Fibroblast of gingiva (primary cell): ENCODE measurements at places on chromosomes 16 and 17.

DNA sequence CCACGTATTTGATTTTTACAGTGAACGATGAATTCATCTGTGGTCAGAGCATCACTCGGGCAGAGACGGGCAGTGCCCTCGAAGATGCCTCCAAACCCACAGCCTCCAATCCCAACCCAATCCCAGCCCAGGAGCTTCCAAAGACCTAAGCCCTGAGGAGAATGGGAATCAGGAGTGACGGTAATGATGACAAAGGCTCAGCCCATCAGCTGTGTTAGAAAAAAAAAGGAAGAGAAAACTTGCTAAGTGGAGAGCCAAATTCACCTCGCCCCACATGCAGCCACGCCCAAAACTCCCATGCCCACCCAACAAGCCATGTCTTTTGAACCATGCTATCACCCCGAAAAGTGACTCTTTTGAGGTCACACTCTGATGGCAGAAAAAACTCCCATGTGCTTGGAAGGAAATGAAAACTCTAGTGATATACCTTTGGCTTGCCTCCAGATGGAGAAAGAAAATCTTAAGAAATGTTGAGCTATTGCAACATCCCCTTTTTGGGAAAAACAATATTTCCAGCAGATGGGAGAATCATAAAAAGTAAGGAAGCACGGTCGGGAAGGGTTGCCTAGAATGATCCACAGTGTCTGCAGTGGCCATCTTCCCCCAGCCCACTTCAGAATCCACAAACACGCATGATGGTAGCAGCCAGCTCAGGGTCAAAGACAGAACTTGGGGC is 37.7 kb downstream of the XYLT1 start:
- peak; percentile 39 for DNase-seq

GRCh38 chr16:89041571-89042481 is 51.8 kb upstream of the ACSF3 start:
- DNase-seq = no peak

DNA sequence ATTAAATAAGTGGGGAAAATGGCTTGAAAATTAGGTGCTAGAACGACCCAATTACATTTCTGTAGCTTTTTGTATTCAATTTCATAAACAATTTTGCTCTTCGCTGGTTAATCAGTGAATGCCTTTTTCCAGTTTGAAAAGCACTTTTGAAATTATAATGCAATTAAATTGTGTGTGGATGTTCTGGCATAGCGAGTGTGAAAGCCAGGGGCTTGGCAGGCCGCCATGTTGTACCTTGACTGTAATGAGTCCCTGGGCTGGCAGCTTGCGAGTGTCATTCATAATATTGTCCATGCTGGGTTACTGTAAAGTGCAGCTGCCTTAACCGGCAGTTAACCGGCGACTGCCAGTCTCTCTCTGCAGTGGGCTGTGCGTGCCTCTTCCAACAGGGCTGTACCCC is 177.8 kb downstream of the CCDC182 start:
- no peak for DNase-seq

GRCh38 chr17:52546990-52547389 is 388.5 kb upstream of the CA10 start:
- no peak for DNase-seq

DNA sequence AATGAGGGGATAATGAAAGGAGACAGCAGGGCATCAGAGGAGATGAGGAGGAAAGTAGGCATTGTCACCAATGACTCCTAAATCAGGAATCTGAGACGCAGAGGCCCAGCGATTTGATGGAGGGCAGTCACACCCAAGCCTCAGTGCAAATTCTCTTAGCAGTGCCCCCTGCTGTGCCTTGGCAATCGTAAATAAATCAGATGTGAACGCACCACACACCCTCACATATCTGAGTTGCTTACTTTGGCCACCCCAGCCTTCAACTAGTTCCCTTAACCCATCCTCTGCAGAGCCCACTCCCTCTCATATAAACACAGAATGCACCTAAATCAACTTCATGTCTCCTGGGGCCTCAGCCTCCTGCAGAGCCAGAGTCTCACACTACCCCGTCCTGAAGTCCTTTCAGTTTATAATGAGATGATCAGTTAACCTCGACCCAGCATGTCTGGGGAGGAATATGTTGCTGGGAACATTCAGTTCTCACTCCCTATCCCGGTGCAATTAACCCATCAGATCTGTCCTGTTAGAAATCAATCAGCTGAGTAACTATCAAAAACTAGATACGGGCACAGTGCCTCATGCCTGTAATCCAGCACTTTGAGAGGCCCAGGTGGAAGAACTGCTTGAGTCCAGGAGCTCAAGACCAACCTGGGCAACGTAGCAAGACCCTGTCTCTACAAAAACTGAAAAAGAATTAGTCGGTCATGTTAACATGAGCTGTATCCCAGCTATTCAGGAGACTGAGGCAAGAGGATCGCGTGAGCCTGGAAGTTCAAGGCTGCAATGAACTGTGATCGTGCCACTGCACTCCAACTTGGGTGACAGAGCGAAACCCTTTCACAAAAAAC is 78.4 kb downstream of the SLC39A11 start:
- no peak for DNase-seq

- no peak for DNase-seq
These were observed 15.8 kb downstream of the FA2H start for GRCh38 chr16:74758801-74759200.

DNA sequence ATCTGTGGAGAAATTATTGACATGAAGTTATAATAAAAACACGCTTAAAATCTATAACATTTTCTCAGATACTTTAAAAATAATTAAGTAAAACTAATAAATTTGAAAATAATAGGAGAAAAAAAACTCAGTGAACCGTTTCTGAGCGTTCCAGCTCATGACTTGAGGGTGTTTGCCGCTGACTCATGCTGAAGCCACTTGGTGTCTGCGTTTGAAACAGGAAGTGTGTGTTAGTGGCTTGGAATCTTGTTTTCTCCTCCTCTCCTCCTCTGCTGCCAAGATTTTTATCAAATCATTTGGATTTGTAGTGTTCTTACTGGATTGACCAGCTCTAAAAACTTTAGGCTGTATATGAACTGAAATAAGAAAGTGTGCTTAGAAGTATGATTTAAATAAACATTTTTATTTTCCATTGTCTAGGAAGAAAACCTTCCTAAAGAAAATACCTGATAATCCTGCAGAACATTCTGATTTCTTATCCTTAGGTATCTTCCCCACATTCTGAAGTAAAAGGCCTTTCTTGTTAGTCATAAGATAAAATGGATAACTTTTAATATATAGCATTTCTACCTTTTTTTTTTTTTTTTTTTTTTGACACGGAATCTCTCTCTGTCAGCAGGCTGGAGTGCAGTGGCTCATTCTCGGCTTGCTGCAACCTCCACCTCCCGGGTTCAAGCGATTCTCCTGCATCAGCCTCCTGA is 30.8 kb downstream of the USP10 start:
- peak; percentile 85 for DNase-seq

DNA sequence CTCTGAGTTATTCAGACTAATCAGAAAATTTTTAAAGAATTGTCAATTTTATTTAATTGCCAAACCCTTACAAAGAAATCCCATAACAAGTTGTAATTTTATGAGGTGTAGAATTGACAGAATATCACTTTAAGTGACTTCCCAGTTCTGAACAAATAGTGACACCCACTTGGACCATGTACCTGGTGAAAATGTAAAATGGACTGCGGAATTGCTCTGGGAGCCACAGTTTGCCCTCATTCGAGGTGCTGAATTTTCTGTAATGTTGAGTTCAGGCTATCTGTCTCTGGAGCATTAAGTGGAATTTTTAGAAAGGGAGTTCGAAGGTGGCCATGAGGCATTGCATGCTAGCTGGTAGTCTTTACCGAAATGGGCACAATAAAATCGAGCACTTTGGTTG is 5.1 kb downstream of the GNAO1 start:
- no peak for DNase-seq

DNA sequence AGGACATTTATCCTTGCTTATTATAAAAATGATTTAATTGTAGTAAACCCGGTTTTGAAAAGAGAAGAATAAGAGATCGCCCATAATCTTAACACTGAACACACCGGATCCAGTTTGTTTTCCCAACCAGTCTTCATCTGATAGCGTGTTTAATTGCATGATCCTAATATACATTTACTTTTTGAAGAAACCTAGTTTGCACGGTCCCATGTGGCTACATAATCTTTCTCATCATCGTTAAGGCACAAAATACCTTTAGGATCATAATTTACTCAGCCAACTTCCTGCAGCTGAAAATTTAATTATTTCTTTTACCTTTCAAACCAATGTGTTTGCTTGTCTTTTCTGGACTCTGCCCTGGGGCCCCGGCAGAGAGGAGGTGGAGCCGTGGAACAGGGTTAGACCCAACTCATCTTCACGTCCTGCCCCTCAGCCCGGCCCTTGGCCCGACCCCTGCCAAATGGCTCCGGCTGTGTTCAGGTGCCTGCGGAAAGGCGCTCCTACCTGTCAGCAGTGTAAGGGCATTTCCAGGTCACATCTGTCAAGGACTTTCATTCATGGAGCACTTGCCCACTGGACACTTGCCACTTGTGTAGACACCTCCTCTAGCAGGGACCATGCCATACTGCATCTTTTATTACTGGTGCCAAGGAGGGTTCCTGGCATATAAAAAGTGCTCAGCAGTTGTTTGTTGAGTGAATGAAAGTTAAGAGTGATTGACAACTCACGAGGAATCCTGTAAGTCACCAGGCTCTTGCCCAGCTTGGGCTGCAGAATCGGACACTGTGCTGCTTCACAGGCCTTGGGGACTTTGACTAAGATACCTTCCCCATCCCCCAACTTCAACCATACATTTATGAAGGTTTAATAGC is 28.6 kb downstream of the SMARCE1 start:
- no peak for DNase-seq

- DNase-seq = no peak
These were observed 34.9 kb upstream of the SSTR5 start for GRCh38 chr16:1037394-1038257.

- no peak for DNase-seq
These were observed 21.5 kb downstream of the RPH3AL start for GRCh38 chr17:330993-331701.

- no peak for DNase-seq
These were observed 18.5 kb upstream of the NCBP3 start for GRCh38 chr17:3864534-3864933.

DNA sequence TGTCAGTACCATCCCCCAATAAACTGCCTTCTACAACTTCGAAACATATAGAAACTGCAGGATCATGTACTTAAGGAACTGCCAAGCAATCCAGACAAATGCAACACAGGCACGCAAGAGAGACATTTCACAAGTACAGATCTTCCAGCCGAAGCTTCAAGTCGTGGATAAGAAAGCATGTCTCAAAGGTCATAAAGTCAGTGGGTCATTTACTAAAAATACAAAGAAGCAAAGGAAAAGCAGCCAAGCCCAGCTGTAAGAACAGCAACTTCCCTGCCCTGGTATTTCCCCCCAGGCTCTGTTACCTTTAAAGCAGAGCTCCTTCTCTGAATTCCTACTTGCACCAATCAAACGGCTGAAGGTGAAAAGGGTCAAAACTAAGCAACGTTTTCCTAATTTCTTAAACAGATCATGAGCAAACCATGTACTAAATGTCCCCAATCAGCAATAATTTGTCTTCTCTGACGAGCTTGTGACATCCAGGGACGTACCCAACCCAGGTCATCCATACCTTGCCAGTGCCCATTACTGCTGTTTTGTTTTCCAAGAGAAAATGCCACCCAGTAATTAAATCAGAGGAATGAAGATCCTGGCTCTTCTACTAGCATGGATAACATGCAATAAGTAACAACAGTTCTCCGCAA is 1.7 kb downstream of the AKTIP start:
- peak; percentile 47 for DNase-seq

DNA sequence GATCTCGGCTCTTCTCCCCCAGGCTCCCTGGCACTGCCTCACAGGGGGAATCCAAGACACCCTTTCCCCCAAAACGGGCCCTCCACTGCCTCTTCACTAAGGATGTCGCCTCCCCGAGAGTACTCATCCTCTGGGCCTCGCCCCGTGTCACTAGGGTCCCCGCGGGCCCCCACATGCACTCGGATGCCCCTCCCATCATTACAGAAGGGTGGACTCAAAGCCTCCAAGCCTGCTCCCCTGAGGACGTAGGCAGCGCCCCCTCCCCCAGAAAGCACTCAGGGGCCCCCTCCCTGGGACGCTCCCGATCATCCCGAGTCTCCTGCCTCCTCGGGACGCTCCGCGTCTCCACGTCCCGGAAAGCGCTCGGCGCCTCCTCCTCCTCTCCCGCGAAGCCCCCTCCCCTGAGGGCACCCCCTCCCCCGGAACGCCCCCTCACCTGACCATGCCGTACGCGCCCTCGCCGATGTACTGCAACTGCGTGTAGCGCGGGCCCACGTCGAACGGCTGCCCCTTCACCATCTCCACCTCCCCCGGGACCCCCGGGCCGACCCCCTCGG is 338 bp downstream of the MAPK3 start:
- no peak for DNase-seq

DNA sequence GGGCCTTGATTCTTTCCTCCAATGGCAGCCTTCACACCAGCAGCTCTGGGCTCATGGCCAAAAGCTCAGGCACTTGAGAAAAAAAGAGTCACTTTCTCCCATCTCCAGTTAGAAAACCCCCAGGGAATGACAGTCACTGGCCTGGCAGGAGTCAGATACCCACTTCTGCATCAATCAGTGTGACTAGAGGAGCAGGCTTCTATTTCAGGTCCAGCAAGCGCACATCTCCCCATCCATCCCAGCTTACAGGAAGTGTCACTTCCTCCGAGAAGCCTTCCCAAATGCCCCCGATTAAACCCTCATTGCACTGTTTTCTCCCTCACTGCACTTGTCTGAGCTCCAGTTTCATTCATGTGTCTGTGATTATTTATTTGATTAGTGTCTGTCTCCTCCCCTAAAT is 30.4 kb upstream of the CCL1 start:
- no peak for DNase-seq

DNA sequence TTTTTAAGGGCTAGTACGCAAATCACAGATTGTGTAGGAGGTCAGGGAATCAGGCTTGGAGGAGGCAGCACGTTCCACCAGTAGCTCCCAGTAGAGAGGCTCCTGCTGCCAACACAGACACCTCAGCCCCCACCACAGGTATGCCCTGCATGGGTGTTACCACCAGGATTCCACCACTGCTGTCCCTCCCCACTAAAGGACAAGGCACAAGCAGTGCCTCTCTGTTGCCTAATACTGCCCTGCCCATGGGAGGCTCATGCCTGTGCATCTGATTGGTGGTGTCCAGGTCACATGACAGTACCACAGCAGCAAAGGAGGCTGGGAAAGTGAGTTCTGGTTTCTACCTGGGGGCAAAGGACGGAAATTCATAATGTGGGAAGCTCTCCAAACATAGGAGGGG is 33.6 kb upstream of the CACNG4 start:
- DNase-seq = no peak

GRCh38 chr17:79747508-79748294 is 17.0 kb downstream of the ENPP7 start:
- DNase-seq = no peak

- DNase-seq = no peak
These were observed 230.7 kb upstream of the CCL2 start for GRCh38 chr17:34024386-34024785.
